ENCODE measurements at places on chromosomes 2 and 18.
A peak's percentile ranks its signal among the peaks of the same experiment; 100 is the strongest.

- DNase-seq: peak; percentile 34
These were observed 5.1 kb downstream of the SERPINB8 start for GRCh38 chr18:63974991-63975390.

DNA sequence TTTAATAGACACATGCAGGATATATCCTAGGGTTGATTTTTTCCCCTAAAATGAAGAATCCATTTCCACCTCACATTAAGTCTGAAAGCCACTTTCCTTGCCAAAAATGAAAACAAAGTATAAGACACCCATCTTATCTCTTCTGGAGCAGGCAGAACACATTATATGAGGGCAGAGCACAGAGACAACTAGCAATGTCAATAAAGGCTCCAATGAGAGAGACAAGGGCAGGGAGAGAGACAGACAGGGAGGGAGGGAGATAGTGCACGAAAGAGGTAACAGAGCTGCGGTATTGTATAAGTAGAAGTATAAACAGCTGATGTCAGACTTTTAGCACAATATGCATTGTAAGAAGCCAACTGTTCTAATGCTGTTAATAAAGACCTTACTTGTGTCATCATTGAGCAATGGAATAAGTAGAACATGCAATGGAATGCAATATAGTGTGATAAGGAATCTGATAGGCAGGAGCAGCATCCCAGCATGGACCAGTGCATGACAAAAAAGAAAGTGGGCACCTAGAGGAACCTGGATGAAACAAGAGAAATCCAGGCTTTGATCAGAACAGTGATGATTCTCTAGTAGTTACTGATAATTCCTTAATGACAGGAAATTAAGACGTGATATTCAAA is 150.6 kb upstream of the TCF4 start:
- DNase-seq: no peak

DNA sequence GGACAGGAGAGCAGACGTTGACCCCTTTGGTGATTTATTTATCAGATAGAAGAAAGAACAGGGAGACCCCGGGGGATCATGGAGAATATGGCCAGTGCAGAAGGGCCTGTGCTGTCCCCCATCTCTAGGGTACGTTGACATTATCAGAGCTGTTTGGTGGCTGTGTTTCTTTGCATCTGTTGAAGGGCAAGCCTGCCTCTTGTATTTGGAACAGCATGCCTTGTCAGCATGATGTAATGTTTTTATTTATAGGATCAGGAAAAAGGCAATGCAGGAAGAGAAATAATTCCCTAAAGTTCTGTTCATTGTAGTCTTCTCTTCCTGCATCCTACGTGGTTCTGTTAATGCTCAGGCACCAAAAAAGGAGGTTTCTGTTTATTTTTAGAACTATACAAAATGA is 49.8 kb upstream of the CABYR start:
- no peak for DNase-seq

DNA sequence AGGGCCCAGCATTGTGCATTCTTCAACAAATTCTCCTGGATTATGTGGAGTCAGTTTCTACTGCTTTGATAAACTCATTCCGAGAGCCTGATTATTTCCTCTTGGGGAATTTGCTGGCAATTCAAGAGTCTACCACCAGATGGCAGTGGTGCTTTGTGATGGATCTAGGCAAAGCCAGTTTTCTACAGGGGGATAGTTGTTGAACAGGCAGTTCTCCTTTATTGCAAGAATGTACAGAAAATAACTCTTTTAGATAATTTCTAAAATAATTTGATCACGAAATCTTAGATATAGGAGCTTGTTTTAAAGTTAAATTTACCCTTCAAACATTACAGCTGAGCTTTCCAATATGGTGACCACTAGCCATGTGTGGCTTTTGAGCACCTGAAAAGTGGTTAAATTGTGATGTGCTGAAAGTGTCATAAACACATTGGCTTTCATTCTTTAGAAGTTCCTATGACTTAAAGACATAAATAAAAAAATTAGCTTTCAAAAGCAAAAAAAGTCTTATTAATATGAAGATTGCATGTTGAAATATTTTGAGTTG is 66.7 kb upstream of the HAAO start:
- peak; percentile 81 for DNase-seq

- DNase-seq: no peak
These were observed 189.3 kb downstream of the HDAC4 start for GRCh38 chr2:239211396-239212094.
